ENCODE measurements at places on chromosomes 3 and 15.

DNA sequence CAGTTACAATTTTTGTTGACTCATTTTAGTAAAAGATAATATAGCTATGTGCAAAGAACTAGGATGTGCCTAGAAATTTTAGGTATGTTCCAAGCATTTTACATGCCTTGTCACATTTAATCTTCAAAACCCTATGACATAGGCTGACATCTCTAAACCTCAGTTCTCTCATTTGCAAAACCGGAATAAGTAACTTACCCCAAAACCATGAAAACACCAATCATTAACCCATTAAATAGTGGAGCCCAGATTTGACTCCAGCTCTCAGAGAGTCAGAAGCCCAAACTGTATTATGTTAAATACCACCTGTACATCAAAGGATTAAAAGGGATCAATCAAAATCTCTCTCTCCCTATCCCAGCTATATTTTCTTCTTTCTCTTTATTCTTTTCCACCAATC is 36.6 kb downstream of the GSK3B start:
- no peak for DNase-seq

DNA sequence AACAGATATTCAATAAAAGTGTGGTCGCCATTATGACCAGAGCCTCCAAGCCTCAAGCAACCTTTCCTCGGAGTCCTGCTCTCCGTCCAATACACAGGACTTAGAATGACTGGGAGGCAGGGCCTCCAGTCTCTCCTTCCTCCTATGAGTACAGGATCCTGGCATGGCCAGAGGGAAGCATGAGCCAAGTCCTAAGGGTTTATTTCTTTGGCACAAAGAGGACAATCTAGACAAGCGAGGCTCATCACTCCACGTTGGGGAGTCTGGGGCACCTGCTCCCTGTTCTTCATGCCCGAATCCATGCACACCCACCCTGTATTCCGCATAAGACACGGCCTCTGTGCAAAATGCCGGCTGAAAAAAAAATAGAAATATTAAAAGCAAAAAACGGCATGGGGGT is 6.8 kb downstream of the PRRT3 start:
- no peak for DNase-seq

- DNase-seq: no peak
These were observed 251.2 kb upstream of the RORA start for GRCh38 chr15:61480295-61480694.

DNA sequence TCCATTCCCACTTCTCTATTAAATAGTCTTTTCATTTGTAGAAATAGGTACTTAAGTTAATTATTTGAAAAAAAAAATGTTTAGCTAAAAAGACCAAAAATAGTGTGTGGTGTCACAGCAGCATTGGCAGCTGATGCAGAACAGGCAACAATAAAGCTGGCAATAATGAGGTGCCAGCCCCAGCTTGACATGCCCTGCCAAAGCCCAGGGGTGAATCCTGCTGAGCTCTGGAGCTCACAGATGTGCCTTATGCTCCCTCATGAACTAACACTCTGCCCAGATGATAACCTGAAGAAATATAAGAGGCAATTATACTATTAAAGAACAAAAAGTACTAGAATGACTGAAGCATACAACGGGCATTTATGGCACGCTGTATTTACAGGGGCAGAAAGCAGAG is 63.8 kb downstream of the IGSF11 start:
- DNase-seq: no peak

GRCh38 chr3:181326637-181327223 is 337.2 kb upstream of the DNAJC19 start:
- no peak for DNase-seq

GRCh38 chr15:37016231-37016630 is 84.1 kb downstream of the MEIS2 start:
- DNase-seq: no peak

- no peak for DNase-seq
These were observed 608.1 kb upstream of the UBE2E2 start for GRCh38 chr3:22594990-22595389.

- DNase-seq: no peak
These were observed 11.2 kb downstream of the DCBLD2 start for GRCh38 chr3:98890181-98890835.

- no peak for DNase-seq
These were observed 77.1 kb upstream of the MEX3B start for GRCh38 chr15:82122746-82123400.
